Calu3 (cell line): ENCODE measurements at places on chromosomes 12 and 14.

DNA sequence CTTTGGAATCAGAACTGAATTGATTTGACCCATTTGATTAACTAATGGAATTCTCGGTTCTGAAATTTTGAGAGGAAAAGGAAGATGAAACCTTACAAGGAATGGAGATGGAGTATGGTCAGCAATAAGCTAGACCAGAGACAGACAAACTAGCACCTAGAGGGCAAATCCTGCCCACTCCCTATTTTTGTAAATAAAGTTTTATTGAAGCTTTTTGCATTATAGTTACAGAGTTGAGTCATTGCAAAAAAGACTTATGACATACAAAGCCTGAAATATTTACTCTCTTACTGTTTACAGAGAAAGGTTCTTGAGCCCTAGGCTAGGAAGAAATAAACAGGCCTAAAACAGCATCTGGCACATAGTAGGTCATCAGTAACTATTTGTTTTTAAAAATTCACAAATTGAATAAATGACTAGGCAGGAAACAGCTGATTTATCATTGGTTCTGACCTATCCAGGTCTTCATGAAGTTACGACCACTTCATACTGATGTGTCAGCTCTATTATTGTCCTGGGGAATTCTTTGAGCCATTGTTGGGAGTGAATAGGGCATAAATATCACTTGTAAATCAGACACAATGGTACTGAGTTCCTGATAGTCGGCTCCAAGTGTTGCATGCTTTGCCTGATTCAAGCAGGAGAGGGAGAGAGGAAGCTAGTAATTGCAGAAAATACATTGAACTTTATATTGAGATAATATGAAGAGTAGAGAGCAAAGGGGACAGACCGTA lies 14.6 kb upstream of the STAB2 start:
- no peak overlapping the region for H3K27ac ChIP-seq
- no peak for DNase-seq

- peak; percentile 65 for DNase-seq
- H3K36me3 ChIP-seq, result peaks cover 21% of the 10 kb centered on the region
- H3K27ac ChIP-seq, result no peak overlapping the region
- H3K4me3 ChIP-seq, result no peak overlapping the region
- peaks cover 19% of the 10 kb centered on the region for H3K4me1 ChIP-seq
Observed at GRCh38 chr12:106345746-106346145, 11.8 kb upstream of the POLR3B start.

DNA sequence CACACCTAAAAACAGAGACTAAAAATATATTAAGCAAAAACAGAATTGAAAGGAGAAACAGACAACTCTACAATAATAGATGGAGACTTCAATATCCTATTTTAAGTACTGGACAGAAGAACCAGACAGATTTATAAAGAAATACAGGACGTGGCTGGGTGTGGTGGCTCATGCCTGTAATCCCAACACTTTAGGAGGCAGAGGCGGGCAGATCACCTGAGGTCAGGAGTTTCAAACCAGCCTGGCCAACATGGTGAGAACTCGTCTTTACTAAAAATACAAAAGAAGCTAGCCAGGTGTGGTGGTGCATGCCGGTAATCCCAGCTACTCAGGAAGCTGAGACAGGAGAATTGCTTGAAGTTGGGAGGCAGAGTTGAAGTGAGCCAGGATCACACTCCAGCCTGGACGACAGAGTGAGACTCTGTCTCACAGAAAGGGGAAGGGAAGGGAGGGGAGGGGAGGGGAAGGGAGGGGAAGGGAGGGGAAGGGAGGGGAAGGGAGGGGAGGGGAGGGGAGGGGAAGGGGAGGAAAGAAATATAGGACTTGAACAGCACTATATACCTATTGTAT lies 53.0 kb downstream of the CDK17 start:
- H3K4me1 ChIP-seq, result peaks cover 23% of the 10 kb centered on the region
- H3K4me3 ChIP-seq, result peak overlapping the region; percentile 61
- peak; percentile 9 for DNase-seq

DNA sequence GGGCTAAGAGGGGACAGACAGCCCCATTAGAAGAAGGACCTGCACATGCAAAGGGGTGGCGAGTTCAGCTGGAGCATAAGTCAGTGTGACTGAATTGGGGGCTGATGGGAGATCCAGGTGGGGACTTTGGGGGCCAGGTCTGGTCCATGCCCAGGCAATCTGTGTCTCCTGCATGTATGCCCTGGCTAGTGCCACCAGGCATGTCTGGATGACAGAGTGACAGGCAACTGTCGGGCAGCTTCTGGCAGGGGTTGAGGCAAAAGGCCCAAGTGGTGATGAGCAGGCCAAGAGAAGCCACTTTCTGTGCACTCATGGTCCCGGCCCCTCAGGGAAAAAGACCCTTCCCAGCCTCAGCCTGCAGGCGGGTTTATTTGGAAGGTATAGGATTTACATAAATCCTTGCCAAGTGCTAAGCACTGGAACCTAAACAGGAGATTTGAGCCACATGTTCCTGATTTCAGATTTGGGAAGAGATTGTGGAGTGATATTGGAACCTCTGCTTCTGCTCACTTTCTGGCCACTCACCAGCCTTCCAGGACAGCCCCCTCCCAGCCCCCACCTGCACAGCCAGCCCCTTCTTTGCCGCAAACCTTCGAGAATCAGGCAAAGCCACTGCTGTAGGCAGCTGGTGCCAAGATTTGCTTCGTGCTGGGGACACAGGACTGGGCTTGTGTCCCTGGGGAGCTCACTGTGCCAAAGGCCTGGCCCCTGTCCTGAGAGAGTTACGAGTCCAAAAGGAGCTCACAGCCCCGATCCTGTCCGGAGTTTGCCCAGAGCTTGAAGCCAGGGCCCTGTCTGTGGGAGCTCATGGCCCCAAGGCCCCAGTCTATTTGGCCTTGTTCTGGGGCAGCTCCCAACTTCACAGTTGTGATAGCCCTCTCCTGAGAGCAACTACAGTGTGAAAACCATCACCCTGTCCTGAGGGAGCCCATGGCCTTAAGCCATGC lies 232.5 kb upstream of the RTL1 start:
- H3K36me3 ChIP-seq, result no peaks in the 10 kb centered on the region
- no peak for DNase-seq
- H3K27ac ChIP-seq, result no peak overlapping the region
- no peak overlapping the region for H3K4me3 ChIP-seq
- no peaks in the 10 kb centered on the region for H3K4me1 ChIP-seq
- H3K27me3 ChIP-seq, result peaks cover 1% of the 10 kb centered on the region

DNA sequence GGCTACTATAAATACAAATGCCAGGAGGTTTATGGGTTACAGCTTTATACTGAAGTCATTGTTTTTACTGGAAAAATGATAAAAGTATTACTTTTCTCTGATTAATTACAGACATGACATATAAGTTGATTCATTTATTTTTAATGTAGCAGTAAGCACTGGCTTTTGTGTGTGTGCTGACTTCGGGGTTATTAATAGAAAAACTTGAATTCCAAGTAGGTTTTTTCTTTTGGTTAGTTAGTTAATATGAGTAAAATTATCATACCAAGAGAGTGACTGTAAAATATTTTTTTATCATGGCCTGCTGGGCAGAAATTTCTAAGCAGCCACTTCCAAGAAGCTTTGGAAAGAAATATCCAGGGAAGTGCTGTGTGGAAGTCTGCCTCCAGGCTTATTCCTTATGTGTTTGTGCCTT lies 56.4 kb downstream of the IFT81 start:
- no peaks in the 10 kb centered on the region for H3K36me3 ChIP-seq
- H3K4me1 ChIP-seq, result no peaks in the 10 kb centered on the region
- DNase-seq, result no peak
- no peak overlapping the region for H3K4me3 ChIP-seq

- H3K27me3 ChIP-seq, result no peaks in the 10 kb centered on the region
- peaks cover 19% of the 10 kb centered on the region for H3K4me1 ChIP-seq
- H3K27ac ChIP-seq, result no peak overlapping the region
- no peaks in the 10 kb centered on the region for H3K36me3 ChIP-seq
Observed at GRCh38 chr14:36771028-36771640, 109.5 kb downstream of the PAX9 start.

DNA sequence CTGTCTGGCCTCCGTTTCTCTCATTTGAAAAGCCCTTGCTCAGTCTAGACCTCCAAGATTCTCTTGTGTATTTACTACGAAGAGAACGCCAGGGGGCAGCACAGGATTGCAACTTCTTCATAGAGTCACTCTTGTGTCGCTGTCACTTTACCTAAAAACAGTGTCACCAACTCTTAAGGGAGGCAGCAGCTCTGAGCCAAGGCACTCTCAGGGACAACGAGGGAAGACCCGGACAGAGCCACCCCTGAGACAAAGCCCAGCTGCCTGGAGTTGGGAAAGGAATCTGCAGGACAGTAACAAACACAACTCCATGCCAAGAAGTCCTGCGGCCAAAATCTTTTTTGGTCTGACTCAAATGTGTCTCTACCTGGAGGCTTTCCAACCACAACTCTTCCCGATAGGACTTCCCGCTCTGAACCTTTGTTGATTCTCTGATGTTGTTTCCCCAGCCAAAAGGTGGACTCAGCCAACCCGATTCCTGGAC lies 9.6 kb upstream of the RPAP3 start:
- DNase-seq, result peak; percentile 61
- no peak overlapping the region for H3K4me3 ChIP-seq
- no peaks in the 10 kb centered on the region for H3K4me1 ChIP-seq
- no peaks in the 10 kb centered on the region for H3K36me3 ChIP-seq
- H3K27me3 ChIP-seq, result no peaks in the 10 kb centered on the region

DNA sequence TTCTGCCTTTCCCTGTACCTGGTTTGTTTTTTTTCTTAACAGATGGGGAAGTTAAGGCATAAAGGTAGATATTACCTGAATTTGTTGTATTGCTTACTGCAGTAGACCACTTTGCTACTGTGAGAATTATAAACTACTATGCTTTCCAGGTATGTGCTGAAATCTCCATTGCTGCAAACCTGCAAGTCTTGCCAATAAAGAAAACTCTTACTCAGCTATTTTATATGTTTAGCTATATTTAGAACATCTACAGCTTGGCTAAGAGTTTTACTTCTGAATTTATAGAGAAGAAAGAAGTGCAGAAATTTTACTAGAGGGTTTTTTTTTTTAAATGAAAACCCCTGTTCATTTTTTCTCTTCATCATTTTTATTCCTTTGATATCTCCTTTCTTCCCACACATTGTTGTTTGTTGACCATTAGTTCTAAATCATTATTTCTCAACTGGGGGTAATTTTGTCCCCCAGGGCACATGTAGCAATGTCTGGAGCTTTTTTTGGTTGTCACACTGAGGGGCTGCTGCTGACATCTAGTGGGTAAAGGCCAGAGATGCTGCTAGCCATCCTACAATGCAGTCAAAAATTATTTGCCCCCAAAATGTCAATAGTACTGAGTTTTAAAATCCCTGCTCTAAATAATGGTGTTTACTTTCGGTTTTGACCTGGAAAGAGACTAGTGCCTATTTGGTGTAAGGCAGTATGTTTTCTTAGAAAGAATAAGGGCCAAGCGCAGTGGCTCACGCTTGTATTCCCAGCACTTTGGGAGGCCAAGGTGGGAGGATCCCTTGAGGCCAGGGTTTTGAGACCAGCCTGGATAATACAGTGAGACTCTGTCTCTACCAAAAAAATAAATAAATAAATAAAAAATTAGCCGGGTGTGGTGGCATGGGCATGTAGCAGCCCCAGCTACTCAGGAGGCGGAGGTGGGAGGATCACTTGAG lies 48.6 kb downstream of the PCNX1 start:
- H3K27me3 ChIP-seq, result no peaks in the 10 kb centered on the region
- H3K4me3 ChIP-seq, result no peak overlapping the region
- H3K4me1 ChIP-seq, result no peaks in the 10 kb centered on the region
- peaks cover 2% of the 10 kb centered on the region for H3K36me3 ChIP-seq
- DNase-seq, result peak; percentile 17
- no peak overlapping the region for H3K27ac ChIP-seq

DNA sequence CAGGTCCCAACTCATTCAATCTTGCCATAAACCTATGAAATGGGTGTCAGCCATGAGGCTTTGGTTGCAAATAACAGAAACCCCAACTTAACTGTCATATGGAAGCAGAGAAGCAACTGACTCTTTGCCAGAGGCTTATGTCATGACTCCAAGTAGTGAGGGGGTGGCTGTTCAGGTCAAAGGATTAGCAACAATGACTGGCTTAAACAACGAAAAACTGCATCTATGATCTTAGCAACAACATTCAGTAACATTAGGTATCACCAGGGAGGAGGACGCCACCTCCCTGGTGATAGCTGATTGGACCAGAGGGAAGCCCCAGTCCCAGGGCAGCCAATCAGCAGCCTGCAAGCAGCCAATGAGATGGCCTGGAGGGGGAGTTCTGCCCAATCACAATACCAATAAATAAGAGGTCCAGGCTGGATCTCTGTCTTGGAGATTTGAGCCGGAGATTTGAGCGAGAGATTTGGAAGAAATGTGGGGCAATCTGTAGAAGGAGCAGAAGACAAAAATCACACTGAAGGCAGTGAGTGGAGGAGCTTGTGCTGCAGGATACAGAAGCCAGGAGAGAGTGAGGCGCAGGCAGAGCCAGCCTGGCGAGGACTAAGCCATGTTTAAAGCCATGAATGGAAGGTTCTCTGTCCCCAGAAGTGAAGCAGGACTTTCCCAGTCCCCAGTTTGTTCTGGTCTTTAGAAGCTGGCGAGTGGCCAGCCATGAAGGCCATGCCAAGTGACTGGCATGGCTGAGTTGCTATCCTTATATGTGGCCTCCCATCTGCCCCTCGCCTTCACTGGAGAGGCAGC lies 93.3 kb downstream of the CALM1 start:
- no peak overlapping the region for H3K27ac ChIP-seq
- no peaks in the 10 kb centered on the region for H3K27me3 ChIP-seq
- no peaks in the 10 kb centered on the region for H3K36me3 ChIP-seq
- peaks cover 14% of the 10 kb centered on the region for H3K4me1 ChIP-seq
- DNase-seq, result no peak
- no peak overlapping the region for H3K4me3 ChIP-seq

GRCh38 chr12:31896514-31897039 lies 62.6 kb upstream of the RESF1 start:
- peaks cover 40% of the 10 kb centered on the region for H3K4me1 ChIP-seq
- H3K27me3 ChIP-seq, result no peaks in the 10 kb centered on the region
- no peak overlapping the region for H3K4me3 ChIP-seq
- peak; percentile 39 for DNase-seq

GRCh38 chr12:109087250-109087649 lies 6.0 kb downstream of the ALKBH2 start:
- H3K36me3 ChIP-seq, result peaks cover 13% of the 10 kb centered on the region
- no peak overlapping the region for H3K27ac ChIP-seq
- H3K27me3 ChIP-seq, result no peaks in the 10 kb centered on the region
- DNase-seq, result no peak
- H3K4me1 ChIP-seq, result peaks cover 6% of the 10 kb centered on the region

- no peaks in the 10 kb centered on the region for H3K27me3 ChIP-seq
- H3K36me3 ChIP-seq, result no peaks in the 10 kb centered on the region
- peaks cover 38% of the 10 kb centered on the region for H3K4me1 ChIP-seq
- H3K27ac ChIP-seq, result no peak overlapping the region
- no peak overlapping the region for H3K4me3 ChIP-seq
- DNase-seq, result no peak
Observed at GRCh38 chr12:88552610-88553079, 27.6 kb downstream of the KITLG start.

GRCh38 chr12:13443498-13443897 lies 247.0 kb downstream of the EMP1 start:
- no peak for DNase-seq
- no peaks in the 10 kb centered on the region for H3K27me3 ChIP-seq
- no peak overlapping the region for H3K4me3 ChIP-seq
- H3K36me3 ChIP-seq, result no peaks in the 10 kb centered on the region

- no peaks in the 10 kb centered on the region for H3K27me3 ChIP-seq
- DNase-seq, result no peak
- H3K4me3 ChIP-seq, result no peak overlapping the region
Observed at GRCh38 chr12:27219693-27220054, 24.4 kb upstream of the STK38L start.
